ENCODE measurements at places on chromosomes 5 and 9.

GRCh38 chr5:176875783-176876505, 23.2 kb downstream of the HK3 start:
- DNase-seq, result no peak

GRCh38 chr9:125330587-125330986, 69.0 kb downstream of the GAPVD1 start:
- no peak for DNase-seq

GRCh38 chr5:150469718-150470469, 20.4 kb upstream of the RPS14 start:
- no peak for DNase-seq

DNA sequence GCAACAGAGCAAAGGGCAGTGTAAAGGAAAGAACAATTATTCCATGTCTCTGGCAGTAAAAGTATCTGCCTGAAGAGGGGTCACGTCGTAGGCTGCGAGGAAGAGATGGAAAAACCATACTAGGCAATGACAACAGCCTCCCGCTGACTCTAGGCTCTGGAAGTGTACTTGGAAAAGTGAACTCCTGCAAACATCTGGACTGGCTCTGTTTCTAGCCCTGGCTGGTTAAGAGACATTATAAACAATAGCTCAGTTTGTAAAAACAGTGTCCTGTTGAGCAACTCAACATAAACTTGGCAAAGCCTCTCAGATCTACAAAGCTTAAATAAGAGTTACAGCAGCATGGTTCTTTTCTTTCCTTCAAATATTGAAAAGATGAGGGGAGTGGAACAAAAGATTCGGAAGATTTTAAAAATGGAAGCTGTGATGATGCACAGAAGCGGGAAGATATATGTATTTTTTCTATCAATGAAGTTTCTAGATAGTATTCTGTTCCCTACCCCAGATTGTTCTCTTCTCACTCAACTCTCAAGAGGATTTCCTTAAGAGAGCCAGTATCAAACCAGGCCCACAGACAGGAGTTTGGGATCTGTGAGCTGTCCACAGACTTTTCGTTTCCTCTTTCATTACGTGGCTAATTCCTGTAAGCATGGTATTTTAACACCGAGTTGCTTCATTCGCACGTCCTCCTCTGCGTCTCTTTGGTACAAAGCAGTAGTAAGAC, 79.4 kb downstream of the SPTLC1 start:
- DNase-seq, result no peak

DNA sequence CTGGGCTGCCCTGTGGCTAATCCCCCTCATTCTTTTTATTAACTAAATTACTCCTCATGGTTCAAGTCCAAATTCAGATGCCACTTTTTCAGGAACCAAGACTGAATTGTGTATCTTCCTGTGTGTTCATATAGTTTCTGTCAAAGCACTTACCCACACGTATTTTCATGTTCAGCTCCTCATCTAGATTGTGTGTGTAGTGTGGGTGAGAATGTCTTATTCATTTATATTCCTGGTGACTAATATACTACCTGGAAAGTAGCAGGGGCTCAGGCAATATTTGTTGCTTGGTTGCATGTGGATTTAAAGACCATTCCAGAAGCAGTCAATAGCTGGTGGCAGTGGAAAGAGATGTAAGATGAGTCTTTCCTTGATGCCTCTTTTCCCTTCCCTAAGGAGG, 48.5 kb upstream of the SRP19 start:
- DNase-seq, result no peak

- no peak for DNase-seq
Observed at GRCh38 chr5:107985144-107985543, 314.4 kb upstream of the EFNA5 start.

- no peak for DNase-seq
Observed at GRCh38 chr9:37954581-37954981, 50.7 kb upstream of the SLC25A51 start.

DNA sequence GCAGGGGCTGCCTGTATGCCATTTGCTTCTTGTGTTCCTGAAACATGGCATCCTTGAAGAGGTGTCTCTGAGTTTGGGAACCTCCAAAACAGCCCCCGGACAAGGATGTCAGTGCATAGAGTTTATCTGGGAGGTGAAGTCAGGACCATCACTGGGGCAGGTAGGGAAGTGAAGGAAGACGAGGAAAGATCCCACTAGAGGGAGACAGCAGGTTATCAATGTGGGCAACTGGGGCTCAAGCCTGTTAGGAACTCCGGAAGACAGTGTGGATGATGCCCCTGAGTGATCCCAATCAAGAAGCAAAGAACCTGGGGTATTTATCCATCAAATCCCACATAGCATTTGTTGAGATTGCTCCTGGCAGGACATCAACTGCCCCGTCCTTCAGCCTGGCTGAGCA, 233.1 kb downstream of the AGTPBP1 start:
- no peak for DNase-seq

DNA sequence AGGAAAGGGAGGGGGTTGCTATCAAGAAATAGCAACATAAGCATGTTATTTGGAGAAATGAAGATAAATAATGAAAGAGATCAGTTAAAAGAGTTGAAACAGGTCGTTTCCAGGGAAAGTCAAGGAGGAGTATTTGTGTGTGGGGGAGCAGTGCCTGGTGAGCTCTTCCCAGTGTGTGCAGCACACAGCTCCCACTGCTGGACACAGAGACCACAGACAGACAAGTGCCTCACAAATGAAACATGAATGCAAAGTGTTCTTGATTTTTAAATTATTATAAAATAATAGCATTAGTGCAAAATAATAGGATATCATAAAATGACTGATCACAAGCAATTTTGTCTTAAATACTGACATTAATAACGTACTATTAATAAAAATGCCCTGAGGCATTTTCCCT, 40.8 kb downstream of the LIFR start:
- no peak for DNase-seq

DNA sequence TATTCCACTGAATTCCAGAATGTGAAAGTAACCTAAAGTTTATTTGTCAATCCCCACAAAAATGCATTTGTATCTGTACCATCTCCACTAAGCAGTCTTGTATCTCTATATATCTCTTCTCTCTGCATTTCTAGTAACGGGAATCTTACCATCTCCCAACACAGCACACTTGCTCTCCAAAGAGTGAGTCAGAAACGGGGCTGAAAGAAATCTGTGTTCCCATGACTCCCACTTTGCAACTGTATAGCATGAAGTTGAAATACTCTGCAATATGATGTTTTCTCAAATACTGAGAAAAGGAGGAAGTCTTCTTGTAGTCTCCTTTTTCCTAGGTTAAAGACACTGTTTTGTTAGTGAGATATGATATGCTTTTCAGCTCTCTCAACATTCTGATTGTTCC, 848.8 kb upstream of the ACO1 start:
- DNase-seq, result no peak

DNA sequence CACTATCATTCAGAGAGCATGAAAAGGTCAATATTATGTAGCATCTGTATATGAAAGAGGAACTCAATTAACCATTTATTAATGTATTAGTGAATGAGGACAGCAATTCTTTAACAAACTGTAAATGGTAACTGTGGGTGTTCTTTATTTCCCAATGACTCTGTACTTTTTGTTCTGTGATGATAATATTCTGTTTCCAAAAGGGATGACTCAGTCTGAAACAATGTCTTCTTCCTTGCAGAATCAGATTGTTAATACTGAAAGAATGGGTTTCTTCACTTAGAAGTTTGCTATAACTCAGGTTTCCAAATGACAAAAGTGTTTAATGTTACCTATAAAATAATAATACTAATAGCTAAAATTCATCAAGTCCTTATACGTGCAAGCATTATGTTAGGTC, 1518.7 kb upstream of the WWC1 start:
- DNase-seq, result no peak

- DNase-seq, result no peak
Observed at GRCh38 chr9:14405176-14405706, 91.3 kb upstream of the NFIB start.

DNA sequence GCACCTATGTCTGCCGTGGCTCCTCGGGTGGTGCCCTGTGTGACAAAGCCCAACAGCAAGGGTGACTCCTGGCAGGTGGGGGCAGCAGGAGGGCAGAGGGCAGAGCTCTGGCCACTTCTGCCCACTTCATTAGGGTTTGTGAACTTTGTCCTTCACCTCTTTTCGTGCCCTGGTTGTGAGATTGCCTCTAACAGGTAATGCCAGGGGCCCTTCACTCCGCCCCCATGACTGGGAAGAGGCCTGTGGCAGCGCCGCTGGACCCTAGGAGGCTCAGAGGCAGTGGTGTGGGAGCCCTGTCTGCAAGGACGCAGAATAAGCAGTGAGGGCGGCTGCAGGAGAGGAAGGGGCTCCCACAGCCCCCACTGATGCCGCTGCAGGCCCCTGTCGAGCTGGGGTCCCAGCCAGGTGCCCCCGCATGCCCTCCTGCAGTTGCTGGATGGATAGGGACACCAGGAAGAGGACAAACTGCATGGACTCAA, 108.7 kb upstream of the LMX1B start:
- DNase-seq, result no peak

DNA sequence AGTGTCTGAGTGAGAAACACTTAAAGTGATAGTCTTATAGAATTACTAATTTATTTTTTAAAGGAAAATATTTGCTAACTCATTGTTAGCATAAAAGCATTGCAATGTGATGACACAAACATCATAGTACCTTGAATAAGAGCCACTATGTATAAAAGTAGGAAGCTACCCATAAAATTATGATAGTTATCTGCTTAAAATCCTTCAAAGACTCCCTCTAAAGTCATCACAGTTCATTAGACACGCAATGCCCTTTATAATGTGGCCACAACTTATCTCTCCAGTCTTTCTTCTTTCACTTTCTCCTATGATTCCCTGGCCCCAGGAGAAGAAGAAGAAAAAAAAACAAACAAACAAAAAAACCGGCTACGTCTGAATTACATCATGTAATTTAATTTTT, 1144.0 kb upstream of the NUDT12 start:
- DNase-seq, result no peak

DNA sequence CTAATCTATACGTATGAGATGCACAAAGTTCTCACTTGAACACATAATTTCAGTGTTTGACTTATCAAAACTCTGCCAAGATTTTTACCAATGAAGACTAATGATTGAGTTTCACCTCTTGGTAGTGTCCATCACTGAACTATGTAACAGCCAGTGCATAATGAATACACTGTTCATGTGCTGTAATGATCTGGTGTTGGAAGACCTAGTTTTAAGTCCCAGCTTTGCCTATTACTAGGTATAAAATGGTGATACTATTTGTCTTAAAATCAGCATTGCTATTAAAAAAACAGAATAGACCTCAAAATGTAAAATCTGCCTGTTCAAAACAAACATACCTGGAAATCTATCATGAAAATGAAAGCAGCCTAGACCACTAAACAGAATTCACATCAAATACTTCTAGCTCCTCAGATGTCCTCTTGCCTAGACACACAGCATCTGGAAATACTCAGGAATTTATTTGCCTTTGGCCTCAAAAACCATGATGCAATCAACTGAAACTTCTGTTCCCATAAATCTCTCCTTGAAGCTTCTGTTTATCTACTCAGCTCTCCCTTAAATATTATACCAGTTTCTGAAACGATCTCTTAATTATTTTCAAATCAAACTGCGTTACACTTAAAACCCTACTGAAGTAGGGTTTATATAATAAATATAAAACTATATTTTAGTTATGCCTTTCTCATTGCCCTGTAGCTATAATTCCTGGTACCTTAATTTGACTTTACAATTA, 38.1 kb downstream of the MRPS27 start:
- no peak for DNase-seq

- DNase-seq, result no peak
Observed at GRCh38 chr5:133371371-133372155, 240.8 kb downstream of the FSTL4 start.

DNA sequence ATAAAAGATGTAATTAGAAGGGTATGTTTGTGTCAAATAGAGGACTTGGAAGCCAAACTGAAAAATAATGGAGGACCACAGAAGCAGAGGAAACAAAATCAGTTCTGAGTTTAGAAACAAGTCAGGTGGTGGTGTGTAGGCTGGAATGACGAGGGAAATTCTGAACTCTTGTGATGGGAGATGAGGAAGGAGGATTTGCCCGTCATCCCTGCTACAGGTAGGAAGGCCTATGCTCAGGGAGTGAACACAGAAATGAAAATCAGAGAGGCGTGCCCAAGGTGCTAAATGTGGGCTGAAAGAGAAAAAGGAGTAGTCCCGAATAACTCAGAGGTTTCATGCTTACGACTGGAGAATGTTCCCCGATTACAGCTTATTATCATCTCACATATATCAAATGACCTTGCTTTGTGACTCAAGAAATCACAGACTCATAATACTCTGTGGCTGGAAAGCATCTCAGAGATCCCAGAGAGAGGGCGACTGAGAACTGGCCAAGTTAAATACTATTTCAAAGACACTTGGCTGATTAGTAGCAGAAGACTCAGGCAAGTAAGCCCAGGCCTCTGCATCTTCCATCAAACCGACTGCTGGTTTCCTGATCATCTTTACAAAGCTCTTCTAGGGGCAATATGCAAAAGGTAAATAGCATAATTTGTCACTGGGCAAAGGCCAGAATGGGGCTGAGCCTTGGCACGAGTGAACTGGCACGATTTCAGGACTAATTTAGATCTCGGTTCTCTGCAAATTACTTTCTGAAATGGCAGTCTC, 126.0 kb downstream of the SUSD1 start:
- no peak for DNase-seq

GRCh38 chr5:137179203-137179602, 319.9 kb downstream of the SPOCK1 start:
- DNase-seq, result no peak

- DNase-seq, result no peak
Observed at GRCh38 chr9:27280860-27281259, 16.1 kb downstream of the EQTN start.

DNA sequence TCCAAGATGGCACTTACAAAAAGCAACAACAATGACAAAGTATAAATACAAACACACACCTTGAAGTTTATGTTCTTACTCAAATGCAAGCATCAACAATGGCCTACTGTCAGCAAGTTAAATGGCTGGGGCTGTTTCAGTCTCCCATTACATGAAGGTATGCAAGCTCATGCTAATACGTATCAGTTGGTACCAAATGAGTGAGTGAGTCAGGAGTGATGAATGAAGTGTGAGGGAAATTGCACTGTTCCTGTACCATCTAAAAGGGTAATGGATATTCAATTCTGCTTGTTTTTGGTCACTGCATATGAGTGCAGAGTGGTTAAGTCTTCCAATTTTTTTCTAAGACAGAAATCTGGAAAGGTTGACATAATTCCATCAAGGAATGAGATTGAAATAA, 964.9 kb downstream of the MAT2B start:
- no peak for DNase-seq

DNA sequence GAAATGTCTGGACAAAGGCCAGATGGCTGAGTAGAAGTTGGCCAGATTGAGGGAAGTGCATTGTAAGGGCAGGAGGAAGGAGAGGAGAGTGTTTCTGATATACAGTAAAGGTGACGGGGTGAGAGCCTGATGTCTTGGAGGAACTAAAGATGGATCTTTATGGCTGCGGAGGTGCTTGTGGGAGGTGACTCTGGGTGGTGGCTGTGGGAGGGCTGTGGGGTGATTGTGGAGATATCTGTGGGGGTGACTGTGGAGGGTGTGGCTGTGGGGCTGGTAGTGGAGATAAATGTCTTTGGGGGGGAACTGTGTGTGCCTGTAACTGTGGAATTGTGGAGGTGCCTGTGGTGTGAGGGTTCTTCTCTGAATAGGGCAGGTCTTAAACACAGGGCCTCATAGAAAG, 121.4 kb downstream of the CMYA5 start:
- DNase-seq, result no peak

Measured in stimulated activated CD4-positive, alpha-beta T cell treated with anti-CD3 and anti-CD28 coated beads, Interleukin-1b, Interleukin-23, amount 100 ng/mL, for 1 hour (primary cell).